ENCODE measurements at places on chromosomes 11 and 22.

DNA sequence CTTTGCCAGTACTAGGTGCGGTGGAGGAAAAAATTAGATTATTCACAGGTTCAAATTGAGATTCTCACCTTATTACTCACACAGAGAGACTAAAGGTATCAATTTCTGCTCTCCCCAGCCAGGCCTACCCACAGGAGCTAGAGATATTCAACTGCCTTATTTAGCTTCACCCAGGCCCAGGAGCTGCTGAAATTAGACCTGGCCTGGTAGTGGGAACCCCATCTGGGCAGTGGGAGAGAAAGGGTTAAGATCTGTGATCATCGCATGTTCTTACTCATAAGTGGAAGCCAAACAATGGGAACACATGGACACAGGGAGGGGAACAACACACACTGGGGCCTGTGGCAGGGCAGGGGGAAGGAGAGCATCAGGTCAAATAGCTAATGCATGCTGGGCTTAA lies 20.9 kb upstream of the MICAL2 start:
- no peak for DNase-seq

DNA sequence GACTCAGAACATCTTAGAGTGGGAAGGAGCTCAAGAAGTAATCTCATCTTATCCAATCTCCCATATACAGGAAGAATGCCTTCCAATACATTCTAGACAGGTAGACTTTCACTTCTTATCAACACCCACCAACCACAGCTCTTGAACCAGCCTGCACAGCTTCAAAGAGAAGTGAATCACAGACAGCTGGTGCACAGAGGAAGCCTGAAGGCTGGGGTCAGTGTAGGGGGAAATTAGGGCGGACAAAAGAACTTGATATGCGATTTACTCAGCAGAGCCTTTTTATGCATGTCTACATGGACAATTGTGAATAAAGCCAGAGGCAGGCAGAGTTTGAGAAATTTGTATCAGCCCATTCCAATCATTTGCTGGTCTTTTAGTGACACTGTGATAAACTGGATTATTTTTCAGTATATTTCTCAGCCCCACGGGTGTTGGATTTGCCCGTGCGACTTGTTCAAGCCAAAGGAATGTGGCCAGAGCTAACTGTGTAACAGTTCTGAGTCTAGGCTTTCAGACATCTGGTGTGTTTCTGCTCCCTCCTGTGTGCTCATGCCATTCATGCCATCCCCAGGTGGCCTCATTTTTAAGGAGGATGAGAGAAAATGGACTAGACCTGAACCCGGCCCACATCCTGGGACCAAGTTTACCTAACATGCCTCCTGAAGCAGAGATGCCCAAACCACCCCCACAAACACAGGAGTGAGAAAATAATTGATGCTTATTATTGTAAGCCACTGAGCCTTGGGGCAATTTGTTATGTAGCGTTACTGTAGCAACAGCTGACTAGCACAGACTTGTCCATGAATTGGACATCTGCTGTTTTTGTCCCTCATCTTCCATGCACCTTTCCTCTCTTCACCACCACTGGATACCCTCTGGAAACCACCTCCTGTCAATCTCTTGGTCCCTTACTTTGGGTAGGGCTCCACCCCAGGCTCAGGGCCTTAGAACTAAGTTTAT lies 137.5 kb upstream of the HSD17B12 start:
- no peak for DNase-seq

- DNase-seq: no peak
Measured at GRCh38 chr22:37774728-37775127, 33.0 kb upstream of the GCAT start.

GRCh38 chr22:27274770-27275449 lies 526.6 kb downstream of the MN1 start:
- no peak for DNase-seq

DNA sequence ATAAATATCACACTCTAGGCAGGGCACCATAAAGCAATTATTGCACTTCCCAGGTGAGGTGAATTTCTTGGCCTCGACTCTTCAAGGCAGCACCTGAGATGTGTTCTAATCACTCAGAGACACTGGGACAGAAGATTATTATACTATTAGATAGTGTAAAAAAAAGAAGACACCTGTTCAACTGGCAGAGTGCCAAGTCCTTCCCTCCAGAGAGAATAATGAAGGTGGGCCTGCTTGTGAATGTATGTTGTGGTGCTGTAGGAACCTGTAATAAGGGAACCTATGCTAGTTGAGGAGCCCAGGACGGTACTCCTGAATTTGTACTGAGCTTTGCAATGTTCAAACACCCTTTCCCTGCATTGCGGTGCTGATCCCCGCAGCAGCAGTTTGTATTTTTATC lies 107.5 kb downstream of the NXPE2 start:
- no peak for DNase-seq

DNA sequence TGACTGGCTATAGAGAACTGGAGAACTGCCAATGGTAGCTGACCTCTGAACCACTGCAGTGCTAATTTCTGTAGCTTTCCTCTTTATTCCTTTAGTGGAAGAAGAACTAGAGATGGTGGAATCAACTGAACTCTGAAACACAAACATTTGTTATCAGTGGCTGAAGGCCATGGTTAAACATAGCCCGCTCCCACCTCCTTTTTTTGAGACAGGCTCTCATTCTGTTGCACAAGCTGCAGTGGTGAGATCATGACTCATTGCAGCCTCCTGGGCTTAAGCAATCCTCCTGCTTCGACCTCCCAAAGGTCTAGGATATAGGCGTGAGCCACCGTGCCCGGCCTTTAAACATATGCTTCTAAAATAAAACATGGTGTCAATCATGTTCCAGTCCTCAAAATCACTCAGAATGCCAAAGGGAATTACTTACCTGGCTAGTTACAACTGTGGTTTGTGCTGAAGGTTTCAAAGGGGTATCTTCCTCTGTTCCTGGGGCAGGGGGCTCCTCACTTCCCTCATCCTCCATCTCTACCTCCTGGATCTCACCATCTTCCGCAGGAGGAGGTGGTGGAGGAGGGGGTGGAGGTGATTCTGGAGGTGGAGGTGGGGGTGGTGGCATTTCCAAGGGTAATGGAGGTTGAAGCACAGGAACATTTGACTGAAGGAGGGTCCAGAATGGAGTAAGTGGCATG lies 9.0 kb upstream of the AGBL2 start:
- no peak for DNase-seq

- no peak for DNase-seq
Measured at GRCh38 chr11:64933935-64934681, 1.6 kb downstream of the GPHA2 start.

DNA sequence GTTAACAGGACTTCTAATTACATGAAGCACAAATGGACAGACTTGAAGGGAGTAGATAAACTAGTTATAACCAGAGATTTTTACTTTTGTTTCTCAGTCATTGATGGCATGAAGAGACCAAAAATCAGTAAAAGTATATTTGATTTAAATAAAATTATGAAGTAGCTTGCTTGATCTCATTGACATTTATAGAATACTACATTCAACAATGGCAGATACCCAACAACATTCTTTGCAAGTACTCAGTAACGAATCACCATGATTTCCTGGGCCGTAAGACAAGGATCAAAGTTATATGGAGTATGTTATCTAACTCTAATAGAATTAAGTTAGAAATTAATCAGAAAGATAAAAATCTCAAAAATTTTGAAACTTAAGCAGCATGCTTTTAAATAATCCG lies 317.6 kb downstream of the TBC1D22A start:
- DNase-seq: no peak

DNA sequence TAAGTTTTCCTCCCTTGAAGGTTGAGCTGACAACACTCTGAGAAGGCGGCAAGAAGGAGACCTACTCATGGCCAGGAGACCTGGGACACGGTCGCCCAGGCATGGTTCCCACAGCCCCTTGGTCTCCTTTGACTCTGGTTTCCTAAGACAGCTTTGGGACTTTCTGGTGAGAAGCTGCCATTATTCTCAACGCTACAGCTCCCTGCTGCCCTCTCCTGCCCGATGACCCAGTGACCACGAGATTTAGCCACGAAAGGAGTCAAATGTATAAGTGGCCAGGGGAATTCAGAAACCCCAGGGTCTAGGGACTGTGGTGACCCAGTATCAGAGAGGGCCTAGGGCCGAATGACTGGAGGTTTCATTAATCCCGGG lies 699 bp upstream of the SDF2L1 start:
- no peak for DNase-seq

- no peak for DNase-seq
Measured at GRCh38 chr22:28450109-28450508, 229.5 kb downstream of the TTC28 start.

DNA sequence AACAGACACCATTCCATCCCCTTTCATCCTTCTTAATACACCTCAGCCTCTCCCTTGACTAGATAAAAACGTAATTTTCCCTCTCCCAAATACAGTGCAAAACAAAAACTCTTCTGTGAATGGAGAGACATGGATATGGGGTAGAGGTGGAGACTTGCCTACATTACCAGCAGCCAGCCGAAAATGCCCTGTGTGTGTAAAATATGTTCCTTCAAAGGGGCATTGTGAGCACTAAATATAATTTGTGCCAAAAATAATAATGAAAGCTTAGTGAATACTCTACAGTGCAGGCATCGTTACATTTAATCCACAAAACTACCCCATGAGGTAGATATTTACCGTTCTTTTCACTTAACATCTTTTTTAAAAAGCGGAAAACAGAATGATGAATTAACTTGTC lies 1.0 kb upstream of the TRIM44 start:
- DNase-seq: no peak

DNA sequence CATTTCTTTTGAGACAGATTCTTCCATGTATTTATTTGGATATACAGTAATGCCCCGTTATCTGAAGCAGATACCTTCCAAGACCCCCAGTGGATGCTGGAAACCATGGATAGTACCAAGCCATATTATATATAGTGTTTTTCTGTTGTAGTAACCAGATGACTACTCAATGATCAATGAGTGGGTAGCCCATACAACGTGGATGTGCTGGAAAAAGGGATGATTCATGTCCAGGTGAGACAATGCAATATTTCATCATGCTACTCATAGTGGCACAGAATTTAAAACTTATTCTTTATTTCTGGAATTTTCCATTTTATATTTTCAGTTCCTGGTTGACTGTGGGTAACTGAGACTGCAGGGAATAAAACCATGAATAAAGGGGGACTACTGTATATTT lies 427.5 kb downstream of the METTL15 start:
- DNase-seq: no peak

- no peak for DNase-seq
Measured at GRCh38 chr11:81192516-81192915, 1541.1 kb downstream of the FAM181B start.

- no peak for DNase-seq
Measured at GRCh38 chr22:17846326-17846992, 72.2 kb upstream of the BID start.

GRCh38 chr22:25841775-25842174 lies 99.8 kb downstream of the MYO18B start:
- DNase-seq: no peak

GRCh38 chr11:117255966-117256365 lies 23.5 kb downstream of the RNF214 start:
- no peak for DNase-seq

GRCh38 chr11:76296731-76297542 lies 84.0 kb downstream of the THAP12 start:
- DNase-seq: no peak

DNA sequence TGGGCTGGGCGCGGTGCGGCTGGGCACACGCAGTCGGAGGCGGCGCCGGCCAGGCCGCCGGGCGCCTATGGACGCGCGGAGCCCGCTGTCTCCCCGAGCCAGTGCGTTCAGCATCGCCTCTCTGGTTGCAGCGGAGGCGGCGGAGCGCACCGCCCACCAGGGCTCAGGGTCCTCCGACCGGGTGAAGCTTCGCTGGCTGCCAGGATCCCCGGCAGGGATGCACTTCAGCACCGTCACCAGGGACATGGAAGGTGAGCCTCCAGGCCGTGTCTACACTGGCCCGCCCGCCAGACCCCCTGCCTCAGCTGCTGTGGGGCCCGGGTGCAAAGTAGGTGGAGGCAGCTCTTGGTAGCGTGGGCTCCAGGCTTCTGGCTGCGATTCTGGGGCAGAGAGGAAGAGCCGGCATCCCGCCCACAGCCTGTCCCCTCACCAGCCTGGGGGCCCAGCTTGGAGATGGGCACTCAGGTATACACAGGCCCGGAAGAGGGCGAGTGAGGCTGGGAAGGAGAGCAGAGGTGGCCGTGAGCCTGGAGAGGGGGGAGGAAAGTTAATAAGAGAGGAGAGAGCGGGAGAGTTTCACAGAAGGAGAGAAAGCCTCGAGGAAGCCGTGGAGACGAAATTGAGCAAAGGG lies 1.0 kb upstream of the TBX1 start:
- no peak for DNase-seq

DNA sequence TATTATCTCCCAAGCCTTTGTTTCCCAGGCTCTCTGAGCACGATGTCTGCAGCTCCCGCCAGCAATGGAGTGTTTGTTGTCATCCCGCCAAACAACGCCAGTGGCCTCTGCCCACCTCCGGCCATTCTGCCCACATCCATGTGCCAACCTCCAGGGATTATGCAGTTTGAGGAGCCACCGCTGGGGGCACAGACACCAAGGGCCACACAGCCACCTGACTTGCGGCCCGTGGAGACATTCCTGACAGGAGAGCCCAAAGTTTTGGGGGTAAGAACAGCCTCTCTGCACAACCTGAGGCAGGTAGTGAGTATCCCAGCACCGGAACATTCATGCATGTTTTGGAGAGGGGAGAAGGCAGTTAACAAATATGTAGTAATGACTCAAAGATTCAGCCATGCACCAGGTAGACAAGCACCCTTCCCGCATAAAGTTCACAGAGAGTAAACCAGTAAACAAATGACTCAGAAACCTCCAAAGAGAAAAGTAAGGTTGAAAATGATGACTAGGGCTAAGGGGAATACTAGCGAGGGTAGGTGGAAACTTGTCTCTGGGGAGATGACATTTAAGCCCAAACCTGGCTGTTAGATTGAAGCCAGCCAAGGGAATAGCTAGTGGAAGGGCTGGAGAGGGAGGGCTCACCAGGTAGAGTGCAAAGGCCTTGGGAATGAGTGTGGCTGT lies 7.2 kb downstream of the MS4A15 start:
- DNase-seq: no peak

- no peak for DNase-seq
Measured at GRCh38 chr11:40975076-40975475, 484.4 kb downstream of the LRRC4C start.

- DNase-seq: no peak
Measured at GRCh38 chr22:23184764-23185113, 4.4 kb downstream of the BCR start.

DNA sequence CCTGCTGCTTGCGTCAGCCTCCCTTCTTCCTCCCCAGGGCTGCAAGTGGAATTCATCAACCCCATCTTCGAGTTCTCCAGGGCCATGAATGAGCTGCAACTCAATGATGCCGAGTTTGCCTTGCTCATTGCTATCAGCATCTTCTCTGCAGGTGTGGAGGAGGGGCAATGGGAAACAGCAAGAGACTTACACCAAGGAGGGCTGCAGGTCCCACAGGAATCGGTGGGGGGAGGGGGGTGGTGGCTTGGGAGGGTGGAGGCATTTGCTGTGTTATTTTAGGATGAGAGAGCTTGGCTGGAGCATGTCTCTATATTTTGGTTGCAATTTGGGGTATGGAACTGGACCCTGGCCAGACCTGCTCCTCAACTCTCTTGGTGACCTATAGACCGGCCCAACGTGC lies 2.1 kb upstream of the MADD start:
- DNase-seq: no peak

GRCh38 chr11:133872160-133872559 lies 26.8 kb upstream of the SPATA19 start:
- DNase-seq: no peak

Measured in stimulated activated CD8-positive, alpha-beta memory T cell treated with anti-CD3 and anti-CD28 coated beads, Interleukin-2, amount 100 ng/mL, for 48 hours (primary cell).